ENCODE measurements at places on chromosomes 2 and 18.

- DNase-seq = no peak
Measured at GRCh38 chr2:29821591-29821990, 99.8 kb downstream of the ALK start.

GRCh38 chr2:8203364-8203763 lies 478.5 kb upstream of the ID2 start:
- DNase-seq = no peak

- no peak for DNase-seq
Measured at GRCh38 chr2:212197776-212198175, 340.8 kb downstream of the ERBB4 start.

GRCh38 chr2:46989491-46990230 lies 74.1 kb upstream of the MCFD2 start:
- no peak for DNase-seq

DNA sequence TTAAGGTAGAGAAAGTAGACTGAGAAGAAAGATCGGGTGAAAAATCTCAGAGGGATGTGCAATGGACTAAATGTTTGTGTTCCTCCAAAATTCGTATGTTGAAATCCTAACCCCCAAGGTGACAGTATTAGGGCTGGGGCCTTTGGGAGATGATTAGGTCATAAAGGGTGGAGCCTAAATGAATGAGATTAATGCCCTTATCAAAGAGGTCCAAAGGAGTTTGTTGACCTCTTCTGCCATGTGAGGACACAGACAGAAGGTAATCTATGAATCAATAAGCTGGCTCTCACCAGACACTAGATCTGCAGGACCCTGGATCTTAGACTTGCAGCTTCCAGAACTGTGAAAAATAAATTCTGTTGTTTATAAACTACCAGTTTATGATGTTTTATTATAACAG lies 2.7 kb upstream of the NMI start:
- DNase-seq = no peak

- no peak for DNase-seq
Measured at GRCh38 chr2:212893216-212893615, 258.2 kb downstream of the IKZF2 start.

DNA sequence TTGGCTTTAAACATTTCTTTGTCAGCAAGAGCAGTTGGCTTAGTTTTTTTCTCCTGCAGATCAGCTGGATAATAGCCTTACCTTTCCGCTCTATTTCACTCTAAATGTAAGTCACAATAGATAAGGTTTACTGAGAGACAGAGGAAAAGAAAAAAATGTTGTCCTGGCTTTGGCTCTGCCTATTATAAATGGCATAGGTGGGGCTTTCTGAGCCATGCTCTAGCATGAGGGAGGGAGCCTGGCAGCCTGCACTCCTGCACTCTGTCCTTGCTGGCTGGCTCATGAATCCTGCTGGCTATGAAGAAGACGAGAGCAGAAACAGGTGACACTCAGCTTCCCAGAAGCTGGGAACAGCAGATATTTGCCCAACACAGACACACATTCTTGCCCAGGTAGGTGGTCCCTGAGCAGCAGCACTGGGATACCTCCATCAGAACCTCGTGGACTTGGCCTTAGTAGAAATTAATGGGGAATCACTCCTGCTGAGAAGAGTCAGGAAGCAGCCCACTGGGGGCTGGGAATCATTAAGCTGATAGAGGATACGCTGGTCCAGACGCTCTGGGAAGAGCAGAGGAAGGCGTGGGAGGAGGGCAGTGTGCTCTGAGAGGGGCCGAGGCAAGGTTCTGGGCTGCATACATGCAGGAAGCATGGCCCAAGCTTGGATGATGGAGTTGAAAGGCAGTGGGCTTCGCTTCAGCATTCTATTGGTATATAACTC lies 514.4 kb upstream of the HS6ST1 start:
- no peak for DNase-seq

DNA sequence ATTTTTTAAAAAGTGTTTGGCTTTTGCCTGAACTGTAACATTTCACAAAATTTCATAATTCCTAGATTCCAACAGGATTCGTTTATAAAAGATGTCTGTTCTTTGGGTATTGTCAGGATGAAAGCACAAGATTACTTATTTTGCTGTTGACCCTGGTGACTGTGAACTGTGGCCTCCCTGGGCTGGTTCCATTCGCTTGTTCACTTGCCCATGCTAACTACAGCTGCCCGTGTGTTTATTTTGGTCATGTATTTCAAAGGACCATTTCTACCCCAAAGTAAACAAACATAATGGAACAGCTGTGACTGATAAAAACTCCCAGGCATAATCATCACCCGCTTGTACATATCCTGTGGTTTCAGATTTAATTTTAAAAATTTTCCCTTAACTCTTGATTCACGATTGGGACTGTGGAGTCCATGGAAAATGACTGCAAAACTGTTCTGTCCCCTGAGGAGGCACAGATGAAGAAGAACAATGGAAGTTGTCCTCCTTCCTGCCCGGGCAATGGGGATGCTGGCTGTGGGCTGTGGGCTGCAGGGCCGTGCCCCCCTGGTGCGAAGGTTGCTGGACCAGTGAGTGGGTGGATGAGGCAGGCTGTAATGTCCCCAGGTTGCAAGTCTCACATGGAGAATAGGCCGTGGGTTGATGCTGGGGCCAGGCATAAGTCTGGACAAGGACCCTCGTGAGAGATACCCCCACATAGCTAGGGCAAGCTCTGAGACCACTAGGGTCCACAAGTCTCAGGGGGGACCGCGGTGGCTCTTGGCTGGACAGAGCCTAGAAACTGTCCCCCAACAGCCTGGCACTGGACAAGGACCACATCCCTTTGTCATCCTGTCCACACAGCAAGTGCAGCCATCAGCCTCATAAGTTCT lies 28.9 kb upstream of the HDAC4 start:
- no peak for DNase-seq

GRCh38 chr18:55585920-55586561 lies 2.0 kb downstream of the TCF4 start:
- DNase-seq = no peak

Measured in effector CD4-positive, alpha-beta T cell (primary cell).